Upper lobe of right lung (tissue), 1 donor: ENCODE measurements at places on chromosomes 16 and 17. TPM values are rescaled to one million over a fixed set of nuclear protein-coding genes. Genes with fewer than 3 reads are reported as not detected.

Gene SEPTIN1
- 8.6 TPM for total RNA-seq

Gene PARD6A
- 4.7 TPM for total RNA-seq

Gene UMOD
- total RNA-seq = not detected

Gene TNFSF13
- total RNA-seq = 101 TPM

Gene TBC1D28
- not detected for total RNA-seq

Gene PMP22
- 157 TPM for total RNA-seq

Gene PIRT
- total RNA-seq = not detected

Gene RHBDL1
- 2.0 TPM for total RNA-seq

Gene ZNF19
- total RNA-seq = 11.4 TPM

Gene GPR142
- not detected for total RNA-seq

- no peak for DNase-seq
Measured at GRCh38 chr17:34024386-34024785, 230.7 kb upstream of the CCL2 start.

DNA sequence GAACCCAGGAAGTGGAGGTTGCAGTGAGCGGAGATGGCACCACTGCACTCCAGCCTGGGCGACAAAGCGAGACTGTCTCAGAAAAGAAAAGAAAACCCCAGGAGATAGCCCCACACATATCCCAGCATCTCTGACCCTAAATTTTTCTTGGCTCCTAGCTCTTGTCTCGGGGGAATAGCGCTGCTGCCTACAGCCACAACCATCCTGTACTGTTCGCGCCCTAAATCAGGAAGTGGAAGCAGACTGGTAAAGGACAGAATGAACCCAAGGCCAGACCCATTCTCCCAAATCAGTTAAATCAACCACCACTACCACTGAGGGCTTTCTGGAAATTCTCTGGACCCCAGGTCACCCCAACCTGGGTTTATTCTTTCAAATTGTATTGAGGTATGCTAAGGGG, 1.7 kb downstream of the CTDNEP1 start:
- no peak for DNase-seq

DNA sequence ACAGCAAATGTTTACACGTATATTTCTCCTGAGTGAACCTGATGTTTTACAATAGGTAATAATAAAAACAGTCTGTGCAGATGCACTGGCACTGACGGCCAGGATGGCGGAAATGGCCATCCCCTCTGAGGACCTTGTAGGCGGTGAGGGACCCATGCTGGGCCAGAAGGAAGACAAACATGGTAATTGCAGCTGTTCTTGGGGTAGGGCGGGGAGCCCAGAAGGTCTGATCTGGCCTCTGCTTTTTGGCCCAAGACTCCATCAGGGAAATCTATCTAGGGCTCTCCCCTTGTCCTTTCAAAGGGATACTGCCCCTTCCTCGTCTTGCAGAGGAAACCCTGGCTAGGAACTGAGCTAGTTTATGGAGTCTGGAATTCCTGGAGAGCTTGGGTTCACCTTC, 7.4 kb upstream of the LGALS9 start:
- DNase-seq = no peak

GRCh38 chr17:27266228-27266627, 27.7 kb upstream of the WSB1 start:
- DNase-seq = no peak

DNA sequence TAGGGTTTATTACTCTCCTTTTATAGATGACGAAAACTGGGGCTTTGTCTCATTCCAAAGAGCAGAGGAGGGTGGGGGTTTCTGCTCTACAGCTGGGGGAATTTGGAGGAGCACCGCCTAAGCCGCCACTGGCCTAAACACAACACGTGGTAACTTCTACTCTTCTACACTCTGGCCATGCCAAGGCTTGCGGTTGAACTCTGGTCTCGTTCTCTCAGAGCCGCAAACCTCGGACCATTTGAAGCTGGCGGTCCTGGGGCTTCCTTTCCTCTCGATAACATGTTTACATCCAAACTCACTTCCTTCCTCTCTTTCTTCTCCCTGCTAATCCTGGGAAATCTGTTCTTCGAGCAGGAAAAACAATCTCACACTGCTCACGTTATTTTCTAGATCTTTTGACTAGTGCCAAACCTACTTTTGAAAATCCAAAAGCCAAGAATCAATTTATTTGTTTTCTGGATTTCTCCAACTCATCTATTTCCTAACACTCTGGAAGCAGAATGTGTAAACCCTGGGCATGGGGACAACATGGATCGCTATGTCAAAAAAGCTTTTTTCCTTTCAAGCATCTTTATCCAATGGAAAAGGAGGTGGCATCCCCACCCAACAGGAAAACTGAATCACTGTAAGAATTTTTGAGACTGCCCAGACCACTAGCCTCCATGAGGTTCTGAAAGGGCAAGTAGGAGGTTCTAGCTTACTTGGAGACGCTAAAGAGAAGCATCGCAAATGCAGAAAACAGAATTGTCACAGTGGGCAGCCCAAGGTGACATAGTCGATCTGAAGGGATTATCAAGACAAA, 13.6 kb upstream of the EEF2K start:
- DNase-seq = peak; percentile 81

GRCh38 chr16:53605831-53606400, 97.7 kb downstream of the RPGRIP1L start:
- no peak for DNase-seq

- no peak for DNase-seq
Measured at GRCh38 chr16:77679901-77680300, 42.4 kb upstream of the NUDT7 start.

GRCh38 chr16:58906981-58907715, 173.0 kb upstream of the GOT2 start:
- DNase-seq = no peak

DNA sequence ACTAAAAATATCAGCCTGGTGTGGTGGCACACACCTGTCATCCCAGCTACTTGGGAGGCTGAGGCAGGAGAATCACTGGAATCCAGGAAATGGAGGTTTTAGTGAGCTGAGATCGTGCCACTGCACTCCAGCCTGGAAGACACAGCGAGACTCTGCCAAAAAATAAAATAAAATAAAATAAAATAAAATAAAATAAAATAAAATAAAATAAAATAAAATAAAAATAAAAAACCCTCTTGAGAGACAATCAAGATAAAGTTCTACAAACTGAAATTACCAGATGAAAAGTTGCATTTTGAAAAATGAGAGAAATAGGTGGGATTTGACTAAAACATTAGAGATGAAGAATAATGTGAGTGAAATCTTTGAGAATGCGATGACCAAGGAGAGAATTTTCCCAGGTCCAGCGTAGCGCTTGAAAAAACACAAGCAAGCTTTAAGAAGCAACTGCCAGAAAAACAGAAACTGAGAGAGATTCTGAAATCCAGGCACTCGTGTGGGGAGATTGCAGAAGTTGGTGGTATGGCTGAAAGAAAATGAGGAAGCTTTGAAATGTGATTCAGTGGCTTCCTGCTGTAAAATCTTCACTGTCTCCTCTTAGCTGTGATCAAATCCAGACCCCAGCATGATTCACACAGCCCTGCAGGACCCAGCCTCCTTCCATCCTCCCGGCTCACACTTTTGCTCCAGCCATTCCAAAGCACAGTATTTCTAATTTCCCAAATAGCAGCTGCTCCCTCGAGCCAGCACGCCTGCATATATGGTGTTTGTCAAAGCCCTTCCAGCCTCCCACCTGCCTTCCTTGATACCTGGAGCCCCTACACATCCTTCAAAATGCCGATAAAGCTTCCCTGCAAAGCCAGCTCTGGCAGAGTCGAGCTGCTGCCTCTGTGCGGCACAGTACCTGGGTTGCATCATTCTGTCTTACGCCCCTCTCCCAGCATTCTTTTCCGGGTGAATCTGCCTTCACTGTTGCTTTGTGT, 8.2 kb upstream of the CD300E start:
- peak; percentile 40 for DNase-seq

- no peak for DNase-seq
Measured at GRCh38 chr16:85435286-85435685, 177.8 kb upstream of the GSE1 start.

DNA sequence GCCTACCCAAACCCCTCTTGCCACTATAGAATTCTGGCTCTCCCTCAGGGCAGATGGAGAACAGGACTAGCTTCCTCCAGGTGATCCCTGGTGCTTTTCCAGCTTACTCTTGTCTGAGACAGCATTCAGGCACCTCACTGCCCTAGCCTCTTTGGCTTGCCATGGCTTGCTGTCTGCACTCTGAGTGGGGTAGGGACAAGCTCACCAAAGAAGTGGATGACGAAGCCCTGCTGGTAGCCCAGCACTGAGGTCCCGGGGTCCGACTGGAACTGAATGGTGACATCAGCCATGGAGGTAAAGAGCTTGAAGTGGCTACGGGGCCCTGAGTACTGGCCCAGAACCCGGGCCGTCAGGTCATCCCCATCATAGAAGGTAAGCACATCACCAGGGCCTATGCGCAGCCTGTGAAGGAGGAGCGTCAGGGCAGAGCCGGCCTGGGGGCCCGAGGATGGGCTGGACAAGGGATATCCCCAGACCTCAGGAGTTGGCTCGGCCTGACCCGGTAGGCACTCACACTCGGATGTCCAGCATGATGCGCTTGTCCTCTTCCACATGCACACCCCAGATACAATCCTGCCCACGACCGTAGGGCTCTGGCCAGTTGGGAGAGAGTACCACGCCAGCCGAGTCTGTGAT, 7.6 kb upstream of the PHF12 start:
- DNase-seq = no peak

GRCh38 chr16:66425651-66426050, 1.4 kb upstream of the BEAN1 start:
- DNase-seq = no peak

- DNase-seq = no peak
Measured at GRCh38 chr17:39198186-39198566, 707 bp upstream of the CACNB1 start.

DNA sequence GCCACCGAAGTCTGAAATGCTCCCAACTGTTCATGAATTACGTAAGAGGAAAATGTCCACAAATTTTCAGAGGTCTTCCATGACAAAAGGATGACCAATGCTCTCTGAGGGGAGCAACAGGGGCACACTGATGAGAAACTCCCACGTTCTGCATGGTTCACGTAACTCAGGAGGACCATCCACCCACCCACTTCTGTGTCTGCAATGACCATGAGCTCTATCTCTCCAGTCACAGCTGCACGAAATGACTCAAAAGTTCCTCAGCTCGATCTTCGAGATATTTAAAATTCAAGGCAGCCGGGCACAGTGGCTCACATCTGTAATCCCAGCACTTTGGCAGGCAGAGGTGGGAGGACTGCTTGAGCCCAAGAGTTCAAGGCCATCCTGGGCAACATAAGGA, 15.8 kb downstream of the WDR45B start:
- DNase-seq = no peak

- DNase-seq = no peak
Measured at GRCh38 chr16:12750554-12750918, 53.2 kb downstream of the CPPED1 start.

DNA sequence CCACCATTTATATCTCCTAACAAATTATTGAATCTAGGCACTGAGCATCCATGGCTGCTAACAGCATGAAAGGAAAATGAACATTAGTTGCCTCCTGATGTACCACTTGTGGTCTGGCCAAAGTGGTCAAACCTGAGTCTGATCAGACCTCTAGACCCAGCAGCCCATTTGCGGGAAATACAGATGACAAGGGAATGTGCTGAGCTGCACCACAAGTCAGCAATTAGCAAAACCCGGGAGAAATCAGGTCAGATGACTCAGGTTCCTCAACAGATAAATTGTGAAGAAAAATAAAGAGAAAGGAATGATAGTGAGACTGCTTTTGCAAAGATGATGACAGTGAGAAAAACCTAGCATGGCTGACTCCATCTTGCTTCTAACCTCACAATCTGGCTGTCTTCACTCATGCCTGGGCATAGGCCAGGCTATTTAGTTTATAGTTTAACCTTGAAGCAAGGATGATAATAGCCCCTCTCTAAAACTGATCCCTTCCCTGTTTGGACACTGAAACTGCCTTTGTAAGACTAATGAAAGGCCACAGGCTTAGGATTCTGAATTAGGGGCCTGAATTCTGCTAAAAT, 142.7 kb upstream of the ASIC2 start:
- no peak for DNase-seq

DNA sequence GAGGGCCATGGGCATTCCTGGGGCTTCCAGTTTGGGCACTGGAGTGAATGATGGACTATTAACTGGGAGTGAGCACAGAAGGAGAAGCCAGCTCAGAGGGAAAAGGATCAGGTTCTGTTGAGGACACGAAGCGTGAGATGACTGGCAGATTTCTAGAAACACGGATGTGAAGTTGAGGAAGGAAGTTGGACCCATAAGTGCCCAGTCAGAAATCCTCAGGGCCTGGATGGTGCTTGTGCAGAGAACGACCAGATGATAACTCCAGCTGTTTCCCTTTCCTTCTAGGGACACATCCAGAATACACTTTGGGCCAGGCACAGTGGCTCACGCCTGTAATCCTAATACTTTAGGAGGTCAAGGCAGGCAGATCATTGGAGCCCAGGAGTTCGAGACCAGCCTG, 23.3 kb upstream of the ANKRD40CL start:
- DNase-seq = no peak

DNA sequence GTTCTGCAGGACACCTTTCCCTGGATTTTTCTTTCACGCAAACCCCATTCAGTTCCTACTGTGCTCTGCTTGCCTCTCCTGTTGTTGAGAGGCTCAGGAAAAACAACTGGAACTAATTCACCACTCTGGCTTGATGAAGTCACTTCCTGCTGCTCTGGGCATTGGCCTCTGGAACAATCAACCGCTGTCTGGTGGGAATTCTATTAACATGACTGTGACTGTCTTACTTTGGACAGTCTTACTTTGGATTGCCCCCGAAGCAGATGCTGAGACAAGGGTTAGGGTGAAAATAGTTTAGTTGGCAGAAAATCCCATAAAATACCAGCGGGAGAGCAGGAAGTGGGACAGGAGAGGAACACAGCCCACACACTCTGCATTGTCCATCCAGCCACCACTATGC, 90.0 kb upstream of the HSBP1 start:
- DNase-seq = no peak

DNA sequence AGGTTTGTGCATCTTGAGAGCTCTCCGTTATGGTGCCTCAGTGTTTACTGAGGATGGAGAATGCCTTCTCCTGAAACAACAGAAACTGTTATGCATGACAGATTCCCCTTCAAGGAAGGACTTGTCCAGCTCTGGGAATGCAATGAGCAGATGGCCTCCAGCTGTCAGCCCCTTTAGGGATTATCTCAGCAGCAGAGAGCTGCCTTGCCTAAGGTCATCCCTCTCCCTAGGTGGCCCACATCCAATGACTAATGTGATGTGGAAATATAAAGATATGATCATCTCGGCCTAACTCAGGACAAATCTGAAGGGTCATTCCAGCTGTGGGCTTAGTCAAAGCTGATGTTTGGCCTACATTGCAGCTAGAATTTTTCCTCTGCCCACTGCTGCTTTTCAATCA, 214.3 kb upstream of the N4BP1 start:
- DNase-seq = no peak
